ENCODE measurements at places on chromosomes 5 and 9.
A peak's percentile ranks its signal among the peaks of the same experiment; 100 is the strongest.

- DNase-seq = no peak
Observed at GRCh38 chr5:88952996-88953643, 70.1 kb upstream of the MEF2C start.

DNA sequence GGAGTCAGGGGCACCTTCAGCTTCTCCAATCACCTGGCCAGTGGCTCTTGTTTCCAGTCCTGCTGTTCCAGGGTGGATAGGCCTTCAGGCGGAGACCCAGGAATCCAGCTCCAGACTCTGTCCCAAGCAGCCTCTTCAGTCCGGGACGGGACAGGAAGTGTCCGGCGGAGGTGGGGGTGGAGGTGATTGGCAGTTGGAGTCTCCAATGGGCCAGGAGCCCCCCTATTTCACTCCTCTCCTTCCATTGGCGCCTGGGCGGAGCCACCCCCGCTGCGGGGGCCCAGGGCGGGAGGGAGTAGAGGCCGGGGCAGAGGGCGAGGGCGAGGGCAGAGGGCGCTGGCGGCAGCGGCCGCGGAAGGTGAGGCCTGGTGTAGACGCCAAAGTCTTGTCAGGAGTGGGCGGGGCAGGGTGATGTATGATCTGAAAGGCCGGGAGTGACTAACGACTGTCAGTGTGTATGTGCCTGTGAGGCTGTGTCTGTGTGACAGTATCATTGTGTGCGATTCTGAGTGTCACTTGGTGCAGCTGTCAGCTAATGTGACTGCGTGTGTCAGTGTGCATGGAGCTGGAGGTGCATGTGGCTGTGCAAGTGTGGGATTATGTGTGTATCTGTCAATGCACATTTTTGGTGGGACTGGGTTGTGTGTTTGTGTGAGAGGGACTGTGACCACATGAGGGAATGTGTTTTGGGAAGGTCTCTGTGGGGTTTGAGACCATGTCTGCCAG lies at the start of gene IL11RA:
TSS of gene IL11RA (plus strand) at position 310 of the 726 bp plus-strand sequence. CDS start 3,033 bp downstream, outside the sequence.
- peak; percentile 84 for DNase-seq

GRCh38 chr5:68252673-68253623 lies 37.4 kb downstream of the PIK3R1 start:
- peak; percentile 52 for DNase-seq

DNA sequence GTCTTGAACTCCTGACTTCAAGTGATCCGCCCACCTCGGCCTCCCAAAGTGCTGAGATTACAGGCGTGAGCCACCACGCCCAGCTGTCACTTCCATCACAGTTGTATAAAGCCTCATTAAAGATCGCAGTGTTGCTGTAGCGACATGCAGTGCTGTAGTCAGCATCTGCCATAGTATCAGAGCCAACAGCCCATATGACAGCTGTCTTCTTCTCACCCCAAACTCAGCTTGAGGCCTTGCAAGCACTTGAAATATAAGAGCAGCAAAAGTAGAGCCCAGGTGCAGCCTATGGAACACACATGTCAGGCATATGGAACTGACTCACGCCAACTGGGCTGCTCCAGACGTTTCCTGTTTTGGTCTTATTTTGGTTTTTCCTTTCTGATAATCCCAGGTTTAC lies 167.8 kb downstream of the TRIO start:
- DNase-seq = no peak

DNA sequence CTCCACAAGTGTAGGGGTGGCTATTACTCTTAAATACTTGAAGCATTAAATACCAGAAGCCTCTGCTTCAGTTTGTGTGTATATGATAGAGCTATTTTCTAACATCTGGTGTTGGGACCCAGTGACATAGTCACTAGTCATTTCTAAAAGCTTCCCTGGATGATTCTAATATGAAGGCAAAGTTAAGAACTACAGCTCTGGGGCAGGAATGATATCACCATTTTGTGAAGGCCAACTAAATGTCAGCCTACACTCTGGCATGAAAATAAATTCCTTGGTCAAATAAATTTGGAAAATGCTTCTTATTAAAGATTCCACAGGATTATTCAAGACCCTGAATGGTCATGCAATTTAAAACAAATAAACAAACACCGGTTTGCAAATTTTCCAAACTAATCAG lies 197.7 kb downstream of the PLK2 start:
- DNase-seq = no peak

DNA sequence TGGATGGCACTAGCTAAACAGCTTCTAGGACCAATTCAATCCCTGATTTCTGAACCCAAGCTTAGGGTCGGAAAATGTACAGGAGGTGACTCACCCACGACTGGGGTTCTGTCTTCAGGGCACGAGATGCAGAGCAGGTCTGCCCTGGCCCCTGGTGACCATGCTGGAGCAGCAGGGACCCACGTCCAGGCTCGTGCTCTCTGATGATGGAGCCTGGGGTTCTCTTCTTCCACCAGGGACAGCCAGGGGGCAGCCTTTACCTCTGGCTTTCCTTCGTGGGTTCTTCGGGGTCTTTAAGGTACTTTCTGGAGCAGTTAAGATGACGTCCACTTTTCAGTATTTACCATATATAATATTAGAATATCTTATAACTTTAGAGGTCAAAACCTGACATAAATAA lies 2.1 kb downstream of the CFAP77 start:
- DNase-seq = peak; percentile 26

DNA sequence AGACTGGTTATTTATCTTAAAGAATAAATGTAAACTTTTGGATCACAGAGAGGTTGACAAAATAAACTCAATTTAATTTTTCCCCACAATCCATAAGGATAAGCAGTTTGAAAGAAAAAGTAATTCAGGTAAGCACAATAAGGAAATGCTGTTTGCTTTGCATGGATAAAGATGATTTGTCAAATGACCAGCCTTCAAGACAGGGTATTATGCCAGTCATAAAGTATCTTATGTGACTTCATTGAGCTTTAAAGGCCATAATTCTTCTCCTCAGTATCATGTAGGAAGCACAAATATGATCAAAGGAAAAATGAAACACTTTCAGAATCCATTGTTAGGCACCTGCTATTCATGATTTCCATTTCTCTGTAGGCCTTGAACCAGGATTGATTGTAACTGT lies 180.7 kb upstream of the PPP1R2B start:
- no peak for DNase-seq

- no peak for DNase-seq
Observed at GRCh38 chr5:8615142-8615858, 746.4 kb downstream of the MTRR start.

- DNase-seq = no peak
Observed at GRCh38 chr5:87605663-87606062, 192.9 kb upstream of the CCNH start.

DNA sequence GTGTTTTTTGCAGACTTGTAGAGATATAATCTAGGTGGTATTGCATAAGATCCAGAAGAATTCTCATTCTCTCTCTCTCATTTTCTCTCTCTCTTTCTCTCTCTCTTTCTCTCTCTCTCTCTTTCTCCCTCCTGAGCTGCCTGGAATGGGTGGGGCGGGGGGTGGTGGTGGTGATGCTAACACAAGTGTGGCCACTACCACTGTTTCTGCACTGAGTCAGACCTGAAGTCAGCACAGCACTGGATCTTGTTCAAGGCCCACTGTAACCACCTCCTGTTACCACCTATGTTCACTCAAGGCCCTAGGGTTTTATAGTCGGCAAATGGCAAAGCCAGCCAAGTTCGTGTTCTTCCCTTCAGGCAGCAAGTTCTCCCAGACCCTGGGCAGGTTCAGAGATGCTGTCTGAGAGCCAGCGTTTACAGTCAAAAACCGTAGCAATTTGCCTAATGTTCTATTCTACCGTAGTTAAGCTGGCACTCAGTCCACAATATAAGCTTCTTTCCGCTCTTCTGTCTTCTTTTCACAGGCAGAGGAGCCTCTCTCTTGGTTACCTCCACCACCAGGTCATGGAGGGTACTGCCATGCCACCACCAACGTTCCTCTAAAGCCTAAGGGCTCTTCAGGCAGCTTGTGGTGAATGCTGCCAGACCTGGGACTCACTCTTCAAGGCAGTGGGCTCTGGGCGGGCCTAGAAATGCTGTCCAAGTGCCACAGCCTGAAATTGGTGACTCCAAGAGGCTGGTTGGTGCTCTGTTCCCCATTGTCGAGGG lies 235.7 kb upstream of the PRR16 start:
- DNase-seq = no peak

- no peak for DNase-seq
Observed at GRCh38 chr9:3054017-3054586, 210.2 kb upstream of the PUM3 start.

DNA sequence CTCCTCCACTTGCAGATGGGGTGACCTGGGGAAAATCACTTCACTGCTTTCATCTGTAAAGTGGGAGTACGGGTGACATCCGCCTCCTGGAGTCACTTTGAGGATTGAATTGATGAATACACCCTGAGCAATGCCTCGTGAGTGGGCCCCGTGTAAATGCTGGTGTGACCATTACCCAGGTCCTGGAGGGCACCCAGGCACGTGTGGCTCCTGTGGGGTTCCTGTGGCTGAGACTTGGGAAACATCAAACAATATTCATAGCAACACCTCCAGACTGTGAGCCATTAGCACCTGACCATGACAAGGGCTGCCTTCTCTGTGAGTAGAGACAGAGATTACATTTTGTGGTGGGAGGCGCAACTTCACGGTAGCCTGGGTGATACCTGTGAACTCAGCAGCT lies 11.4 kb downstream of the MRPL36 start:
- no peak for DNase-seq

- no peak for DNase-seq
Observed at GRCh38 chr9:109391176-109391575, 70.3 kb upstream of the EPB41L4B start.

DNA sequence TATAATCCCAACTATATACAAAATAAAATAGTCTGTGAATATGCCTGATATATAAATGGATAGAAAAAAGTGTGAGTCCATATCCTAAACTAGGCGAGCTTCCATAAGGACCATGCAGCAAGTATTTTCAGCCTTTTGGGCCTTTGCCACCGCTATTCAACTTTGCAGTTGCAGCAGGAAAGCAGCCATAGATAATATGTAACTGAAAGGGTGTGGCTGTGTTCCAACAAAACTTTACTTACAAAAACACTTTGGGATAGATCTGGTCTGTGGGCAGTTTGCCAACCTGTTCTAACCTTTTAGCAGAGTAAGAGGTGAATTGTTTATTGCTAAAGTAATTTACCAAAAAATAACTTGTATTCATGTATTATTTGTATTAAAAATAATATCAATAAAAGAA lies 127.8 kb upstream of the GPR151 start:
- DNase-seq = no peak

GRCh38 chr9:121217609-121218292 lies 16.1 kb upstream of the RAB14 start:
- no peak for DNase-seq

DNA sequence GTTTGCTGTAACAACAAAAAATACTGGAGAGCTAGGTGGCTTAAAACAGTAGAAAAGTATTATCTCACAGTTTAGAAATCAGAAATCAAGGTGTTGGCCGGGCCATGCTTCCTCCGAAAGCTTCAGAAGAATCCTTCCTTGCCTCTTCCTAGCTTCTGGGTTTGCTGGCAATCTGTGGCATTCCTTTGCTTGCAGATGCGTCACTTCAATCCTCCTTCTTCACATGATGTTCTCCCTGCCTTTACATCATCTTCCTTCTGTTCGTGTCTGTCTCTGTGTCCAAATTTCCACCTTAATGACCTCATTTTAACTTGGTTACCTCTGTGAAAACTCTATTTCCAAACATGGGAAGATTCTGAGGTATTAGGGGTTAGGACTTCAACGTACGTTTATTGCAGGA lies 90.4 kb upstream of the CHD1 start:
- no peak for DNase-seq

DNA sequence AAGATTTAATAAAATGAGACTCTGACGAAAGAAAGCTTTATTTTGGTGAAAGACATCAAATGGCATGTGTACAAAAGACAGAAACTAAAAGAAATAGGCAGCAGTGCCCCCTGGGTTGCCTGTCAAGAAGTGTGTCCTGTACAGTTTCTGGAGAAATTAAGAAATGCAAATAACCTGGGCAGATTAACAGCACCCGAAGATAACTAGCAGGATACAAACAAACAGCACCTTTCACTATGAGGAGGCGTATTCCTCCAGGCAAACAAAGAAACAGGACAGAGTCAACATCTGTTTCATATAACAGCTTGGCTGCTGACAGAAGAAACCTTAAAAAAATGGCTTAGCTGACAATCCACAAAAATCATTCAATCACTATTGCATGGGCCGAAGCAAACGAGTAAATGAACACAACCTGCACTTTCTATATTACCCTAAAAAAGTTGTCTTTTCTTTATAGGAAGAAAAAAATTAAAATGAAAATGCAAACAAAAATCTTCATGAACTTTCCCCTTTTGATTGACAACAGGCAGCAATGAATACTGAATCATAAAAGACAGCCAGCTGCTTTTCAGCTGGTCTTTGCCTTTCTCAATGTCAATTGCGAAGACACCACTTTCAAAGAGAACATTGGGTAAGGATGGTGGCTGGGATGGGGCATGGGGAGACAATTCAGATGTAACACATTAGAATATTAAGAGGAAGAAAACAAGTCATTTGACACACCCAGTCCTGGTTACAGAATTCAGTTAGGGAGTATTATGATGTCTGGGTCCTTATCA lies 162.1 kb downstream of the ARL15 start:
- DNase-seq = no peak

DNA sequence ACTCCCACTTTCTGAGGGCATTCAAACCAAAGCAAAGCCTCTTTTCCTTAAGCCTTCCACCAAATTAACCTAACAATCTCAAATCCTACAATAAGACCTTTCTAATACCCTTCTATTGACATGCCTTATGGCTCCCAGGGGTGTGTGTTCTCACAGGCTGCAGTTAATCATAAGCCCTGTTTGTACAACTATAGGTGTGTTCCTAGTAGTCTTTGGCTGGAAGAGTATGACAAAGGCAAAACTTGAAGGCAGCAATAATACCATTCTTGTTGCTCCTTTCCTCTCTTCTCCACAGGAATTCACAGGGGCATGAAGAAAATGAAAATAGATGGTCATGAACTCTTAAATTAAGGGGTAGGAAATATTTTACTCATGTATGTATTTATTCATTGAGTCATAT lies 10.9 kb upstream of the FBXO38 start:
- DNase-seq = no peak

GRCh38 chr9:134073500-134073899 lies 5.7 kb upstream of the BRD3 start:
- DNase-seq = no peak

DNA sequence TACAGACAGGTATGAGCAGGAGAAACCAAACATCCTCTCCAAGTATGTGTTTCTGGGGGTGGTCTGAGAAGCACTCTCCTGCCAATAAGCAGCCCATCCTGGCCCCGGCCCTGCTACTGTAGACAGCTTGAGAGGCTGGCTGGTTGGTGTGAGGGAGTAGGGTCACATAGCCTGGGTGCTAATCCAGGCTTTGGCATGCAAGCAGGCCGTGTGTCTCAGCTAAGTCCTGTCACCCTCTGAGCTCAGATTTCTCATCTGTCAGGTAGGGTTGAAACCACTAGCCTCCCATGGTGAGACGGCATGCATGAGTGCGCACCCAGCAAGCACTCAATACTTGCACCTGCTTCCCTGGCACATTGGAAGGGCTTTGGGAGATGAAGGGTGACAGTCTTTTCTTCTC lies 49.8 kb upstream of the PHYKPL start:
- DNase-seq = no peak

- no peak for DNase-seq
Observed at GRCh38 chr9:4262735-4263141, 37.1 kb downstream of the GLIS3 start.

All from HuH-7.5 (cell line).